ENCODE measurements at places on chromosomes 16 and 17. TPM values are rescaled to one million over a fixed set of nuclear protein-coding genes. Genes with fewer than 3 reads are reported as not detected.

GRCh38 chr17:81064678-81065475 is 29.9 kb downstream of the BAIAP2 start:
- no peak for DNase-seq

DNA sequence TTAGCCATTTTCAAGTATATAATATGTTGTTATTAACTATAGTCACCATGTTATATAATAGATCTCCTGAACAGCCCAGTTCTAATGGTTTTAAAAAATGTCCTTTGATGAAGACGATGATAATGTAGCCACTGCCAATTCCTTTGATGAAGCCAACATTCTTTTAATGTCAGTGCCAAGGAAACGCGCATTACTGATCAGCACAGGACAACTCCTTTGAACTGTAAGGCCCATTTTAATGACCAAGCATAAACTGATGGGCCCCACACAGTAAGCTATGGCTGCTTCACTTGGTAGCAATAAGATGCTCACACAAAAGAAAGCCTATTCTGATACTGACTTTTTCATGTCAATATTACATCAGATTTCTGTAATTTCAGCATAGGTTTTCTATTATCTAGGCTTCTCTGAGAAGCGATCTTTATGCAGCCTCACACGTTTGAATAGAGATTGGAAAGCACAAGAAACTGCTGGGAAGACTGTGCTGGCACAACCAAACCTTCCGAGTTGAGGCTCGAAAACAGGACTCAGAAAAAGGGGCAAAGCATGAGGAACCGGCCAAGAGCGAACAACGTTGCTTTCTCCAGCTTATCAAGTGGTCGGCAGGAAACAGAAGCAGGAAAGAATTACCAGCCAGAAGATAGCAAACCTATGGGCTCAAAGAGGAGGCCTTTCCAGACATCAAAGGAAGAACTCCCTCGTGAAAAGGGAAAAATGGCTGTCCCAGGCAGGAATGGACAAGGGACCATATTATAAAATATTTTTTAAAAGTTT is 19.4 kb downstream of the ERN1 start:
- no peak for DNase-seq

- no peak for DNase-seq
Measured at GRCh38 chr16:25051406-25052150, 36.4 kb upstream of the ARHGAP17 start.

Gene QPRT
- 10.3 TPM for total RNA-seq

Gene SRCIN1
- total RNA-seq, result 3.5 TPM

Gene ABCA3
- total RNA-seq, result 19.0 TPM

Gene ARHGDIG
- not detected for total RNA-seq

Gene PALB2
- total RNA-seq, result 13.6 TPM

All from omental fat pad (tissue), 4 donors.